ENCODE measurements at places on chromosomes 1 and 21.

DNA sequence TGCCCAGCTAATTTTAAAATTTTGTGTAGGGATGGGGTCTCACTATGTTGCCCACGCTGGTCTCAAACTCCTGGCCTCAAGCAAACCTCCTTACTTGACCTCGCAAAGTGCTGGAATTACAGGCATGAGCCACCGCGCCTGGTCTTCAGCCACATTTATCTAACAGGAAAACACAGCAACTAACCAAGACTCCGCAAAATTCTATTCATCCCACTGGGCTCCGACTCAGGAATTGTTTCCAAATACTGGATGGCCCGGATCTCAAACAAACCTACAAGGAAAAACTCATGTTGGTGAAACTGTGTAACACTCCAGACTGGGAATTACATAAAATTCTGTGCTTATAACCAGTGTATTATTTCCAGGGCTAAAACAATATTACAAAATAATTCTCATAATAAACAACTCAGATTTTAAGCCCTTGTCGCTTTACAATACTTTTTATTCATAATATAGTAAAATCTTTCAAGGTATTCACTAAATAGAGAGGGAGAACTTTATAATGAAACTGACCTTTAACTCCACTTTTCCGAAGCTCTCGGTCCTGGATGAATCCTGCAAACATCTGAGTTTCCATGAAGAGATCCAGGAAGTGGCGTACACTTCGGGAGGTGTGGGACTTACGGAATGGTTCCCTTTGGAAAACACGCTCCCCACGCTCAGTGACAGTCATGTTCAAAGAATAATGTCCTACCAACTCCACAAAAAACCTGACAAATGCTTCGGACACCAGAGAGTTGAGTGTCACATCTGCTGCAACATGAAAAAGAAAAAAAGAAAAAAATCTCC lies 6.0 kb upstream of the BCAS2 start:
- DNase-seq = no peak

GRCh38 chr1:93681101-93681988 lies at the start of gene BCAR3:
Gene BCAR3, minus strand, starts transcription at chr1:93681837. Its CDS starts 6,907 bp downstream, at chr1:93674930.
- peak; percentile 79 for DNase-seq

GRCh38 chr1:200873671-200874397 lies 1.1 kb downstream of the GPR25 start:
- DNase-seq = no peak

- no peak for DNase-seq
Measured at GRCh38 chr1:17834561-17835100, 79.5 kb downstream of the ACTL8 start.

GRCh38 chr1:53274026-53274425 lies 35.7 kb upstream of the MAGOH start:
- DNase-seq = no peak
